ENCODE measurements at places on chromosomes 4 and X. TPM values are rescaled to one million over a fixed set of nuclear protein-coding genes. Genes with fewer than 3 reads are reported as not detected.

GRCh38 chrX:18203631-18204030 lies 17.1 kb downstream of the BEND2 start:
- DNase-seq: no peak

DNA sequence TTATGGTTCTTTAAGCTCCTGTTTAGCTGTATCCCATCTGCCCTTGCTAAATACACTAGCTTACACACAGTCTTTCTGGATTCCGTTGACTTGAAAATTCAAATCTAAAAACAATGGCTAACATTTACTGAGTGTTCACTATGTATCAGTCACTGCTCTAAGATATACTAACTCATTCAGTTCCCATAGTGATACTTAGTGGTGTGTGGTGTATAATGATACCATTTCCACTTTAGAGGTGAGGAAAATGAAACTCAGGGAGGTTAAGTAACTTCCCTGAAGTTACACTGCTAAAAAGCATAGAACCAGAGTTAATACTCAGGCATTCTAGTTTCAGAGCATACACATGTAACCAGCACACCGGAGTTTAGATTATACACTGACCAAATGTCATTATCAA lies 762.0 kb downstream of the GRID2 start:
- no peak for DNase-seq

DNA sequence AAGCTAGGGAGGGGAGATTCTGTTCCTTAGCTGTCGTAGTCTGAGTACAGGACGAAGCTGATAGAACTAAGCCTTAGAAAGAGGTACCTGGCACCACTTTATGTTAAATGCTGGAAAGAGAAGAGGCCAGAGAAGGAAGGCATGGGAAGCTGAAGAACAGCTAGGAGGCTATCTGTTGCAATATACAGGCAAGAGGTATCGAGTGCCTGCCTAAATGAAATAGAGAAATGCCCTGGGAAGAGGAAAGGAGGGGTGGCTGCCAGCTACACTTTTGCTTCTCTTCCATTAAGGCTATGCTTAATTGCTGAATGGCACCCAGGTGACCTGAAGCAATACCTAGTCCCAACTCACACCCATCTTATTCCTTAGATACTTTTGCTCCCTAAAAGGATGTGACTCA lies 380.4 kb upstream of the FGF13 start:
- DNase-seq: no peak

- no peak for DNase-seq
These were observed 5.7 kb downstream of the AFM start for GRCh38 chr4:73487233-73487632.

SPANXC gene
- not detected for total RNA-seq

All from psoas muscle (tissue), 8 donors.